Renal cortical epithelial cell (primary cell): ENCODE measurements at places on chromosomes 7 and 10.

DNA sequence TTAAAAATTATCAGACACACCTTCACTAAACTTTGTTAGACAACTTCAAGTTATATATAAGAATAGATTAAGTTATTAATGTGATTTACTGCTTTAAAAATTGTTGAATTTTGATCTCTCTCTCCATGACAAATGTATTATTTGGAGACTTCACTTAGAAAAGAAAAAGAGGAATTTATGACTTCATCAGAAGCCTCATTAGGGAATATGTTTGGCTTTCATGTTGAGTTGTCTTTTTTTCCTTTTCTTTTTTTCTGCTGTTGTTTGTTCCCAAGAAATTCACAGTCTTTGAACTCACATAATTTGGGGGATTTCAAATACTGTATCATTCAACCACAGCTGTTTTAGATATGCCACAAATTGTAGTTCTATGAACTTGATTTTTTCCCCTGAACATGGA, 149.5 kb downstream of the PPP1R9A start:
- DNase-seq: no peak

DNA sequence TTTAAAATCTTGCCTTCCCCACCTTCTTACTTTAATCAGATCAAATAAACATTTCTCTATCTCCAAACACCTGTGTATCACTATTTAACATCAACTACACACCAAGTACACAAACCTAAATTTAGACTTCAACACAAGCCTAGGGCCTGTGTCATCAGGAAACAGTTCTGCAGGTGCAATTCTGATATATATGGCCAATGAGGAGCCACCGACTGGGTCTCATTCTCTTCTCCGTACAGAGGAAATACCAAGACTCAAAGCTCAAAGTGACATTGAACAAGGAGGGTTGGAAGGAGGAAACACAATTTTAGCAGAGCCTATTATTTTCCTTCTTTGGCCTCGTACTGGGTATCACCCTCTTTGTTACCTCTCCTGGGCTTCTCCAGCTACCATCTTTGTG, 152.6 kb upstream of the PRR15 start:
- DNase-seq: no peak

GRCh38 chr10:5619362-5620211, 46.8 kb downstream of the ASB13 start:
- no peak for DNase-seq

- DNase-seq: no peak
These were observed 30.6 kb downstream of the PODXL start for GRCh38 chr7:131525820-131526219.

GRCh38 chr7:148379677-148380076, 210.9 kb upstream of the C7orf33 start:
- DNase-seq: no peak
